ENCODE measurements at places on chromosomes 16 and 17.

DNA sequence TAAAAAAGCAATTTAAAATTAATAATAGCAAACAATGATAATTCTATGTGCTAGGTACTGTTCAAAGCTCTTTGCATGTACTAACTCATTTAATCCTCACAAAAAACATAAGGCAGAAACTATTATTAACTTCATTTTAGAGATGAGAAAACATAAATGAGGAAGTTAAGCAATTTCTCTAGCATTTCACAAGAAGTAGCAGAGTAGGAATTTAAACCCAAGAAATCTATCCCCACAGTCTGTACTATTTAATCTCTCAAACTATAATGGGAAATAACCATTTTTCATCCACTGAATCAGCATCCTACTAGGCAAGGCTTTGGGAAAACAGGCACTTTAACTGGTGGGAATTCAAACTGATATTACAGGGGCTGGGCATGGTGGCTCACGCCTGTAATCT lies 42.2 kb upstream of the INTS2 start:
- no peak for DNase-seq

DNA sequence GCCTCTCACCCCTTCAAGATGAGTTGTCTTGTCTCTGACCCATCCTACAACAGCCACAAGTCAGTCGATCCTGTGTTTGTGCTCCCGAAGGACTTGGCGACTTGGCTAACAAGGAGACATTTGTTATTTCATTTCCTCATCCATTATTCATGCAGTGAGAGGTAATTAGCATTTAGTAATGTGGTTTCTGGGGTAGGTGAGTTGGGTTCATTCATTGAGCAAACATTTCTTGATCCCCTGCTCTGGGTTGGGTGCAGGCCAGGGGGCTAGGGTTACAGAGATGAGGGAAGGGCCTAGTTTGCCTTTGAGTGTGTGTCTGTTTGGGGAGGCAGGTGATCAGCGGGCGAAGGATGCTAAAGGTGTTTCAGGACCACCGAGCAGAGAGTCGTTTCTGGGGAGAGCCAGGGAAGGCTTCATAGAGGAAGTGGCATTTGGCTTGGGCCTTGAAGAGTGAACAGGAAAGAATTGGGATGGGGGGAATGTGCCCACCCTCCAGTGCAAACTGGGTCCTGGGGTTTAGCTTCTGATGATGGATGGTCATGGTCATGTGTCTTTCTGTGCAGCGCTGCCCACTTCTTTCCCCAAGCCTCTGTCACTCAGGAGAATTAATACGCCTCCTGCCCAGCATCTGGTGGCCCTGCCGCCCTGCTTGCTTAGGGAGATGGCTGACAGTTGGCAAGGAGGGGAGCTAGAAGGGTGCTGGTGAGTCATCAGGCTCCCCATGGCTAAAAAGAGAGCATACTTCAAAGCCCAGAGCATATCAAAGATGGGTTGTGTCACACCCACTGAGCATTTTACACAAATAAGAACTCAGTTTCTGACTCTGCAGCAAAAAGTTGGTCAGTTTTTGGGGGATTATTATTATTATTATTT lies 38.5 kb downstream of the MSI2 start:
- DNase-seq = peak; percentile 55

DNA sequence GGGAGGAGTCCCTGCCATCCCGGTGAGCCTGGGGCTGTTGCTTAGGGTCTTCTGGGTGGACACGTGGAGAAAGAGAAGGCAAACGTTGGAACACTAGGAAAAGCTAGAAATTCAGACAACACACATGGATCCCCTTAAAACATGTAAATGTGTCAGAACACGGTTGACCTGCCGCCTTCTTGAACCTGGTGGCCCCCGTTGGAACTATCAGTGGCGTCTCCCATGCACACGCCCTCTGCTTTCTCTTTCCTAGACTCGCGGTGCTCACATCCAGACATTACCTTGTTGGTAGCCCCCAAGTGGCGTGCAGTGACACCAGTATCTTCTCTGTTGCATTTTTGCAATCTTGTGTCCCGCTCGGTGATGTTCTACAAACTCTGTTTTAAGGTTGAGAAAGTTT lies 18.6 kb downstream of the CIBAR2 start:
- no peak for DNase-seq

- DNase-seq = no peak
Observed at GRCh38 chr17:76404256-76404655, 19.8 kb downstream of the SPHK1 start.

DNA sequence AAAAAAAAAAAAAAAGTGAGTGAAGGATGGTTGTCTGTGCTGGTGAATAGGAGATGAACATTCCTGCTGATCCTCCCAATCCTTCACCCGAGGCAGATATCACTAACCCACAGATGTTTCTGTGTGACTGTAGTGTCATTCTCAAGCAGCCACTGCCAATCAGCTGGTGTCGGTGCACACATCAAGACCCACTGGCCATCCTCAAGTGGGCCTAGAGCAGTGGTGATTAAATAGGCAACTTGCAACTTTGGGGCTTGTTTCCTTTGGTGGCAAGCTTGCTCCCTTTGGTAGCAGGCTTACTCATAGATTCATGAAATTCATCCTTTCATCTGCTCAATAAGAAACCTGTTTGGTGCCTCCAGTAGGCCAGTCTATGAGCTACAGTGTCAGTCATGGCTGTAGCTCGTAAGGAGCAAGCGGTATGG lies 51.1 kb upstream of the LGALS9 start:
- peak; percentile 86 for DNase-seq

GRCh38 chr17:78665952-78666920 lies 89.0 kb upstream of the DNAH17 start:
- DNase-seq = peak; percentile 74

DNA sequence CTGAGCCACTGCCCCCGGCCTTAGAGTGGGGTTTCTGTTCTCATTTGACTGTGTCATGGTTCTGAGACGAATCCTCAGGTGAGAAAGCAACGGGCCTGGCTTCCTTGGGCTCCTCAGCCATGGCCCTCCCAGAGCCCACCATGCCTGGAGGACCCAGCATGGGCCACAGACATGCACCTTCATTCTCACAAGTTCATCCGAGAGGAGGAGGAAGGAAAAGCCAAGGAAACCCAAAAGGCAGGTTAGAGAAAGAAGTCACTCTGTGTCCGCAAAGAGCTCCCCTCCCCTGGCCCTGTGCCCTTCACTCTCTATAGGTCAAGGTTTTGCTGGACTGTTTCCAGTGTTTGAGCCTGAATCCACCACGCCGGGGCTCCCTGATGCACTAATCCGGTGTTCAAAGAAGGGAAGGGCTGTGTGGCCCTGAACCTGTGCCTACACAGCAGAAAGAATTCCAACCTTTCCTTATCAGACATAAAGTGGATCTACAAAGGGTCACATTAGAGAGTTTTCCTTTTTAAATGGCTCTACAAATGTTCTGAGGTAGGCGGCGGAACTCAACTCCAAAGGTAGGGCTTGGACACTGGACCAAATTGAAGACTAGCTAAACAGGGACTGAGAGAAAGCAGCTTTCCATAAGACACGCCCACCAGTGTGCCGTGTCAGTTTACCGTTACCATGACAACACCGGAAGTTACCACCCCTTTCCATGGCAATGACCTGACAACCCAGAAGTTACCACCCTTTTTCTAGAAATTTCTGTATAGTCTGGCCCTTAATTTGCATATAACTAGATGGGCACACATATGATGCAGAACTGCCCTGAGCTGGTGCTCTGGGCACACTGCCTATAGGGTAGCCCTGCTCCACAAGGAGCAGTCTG lies 15.9 kb upstream of the PECAM1 start:
- peak; percentile 23 for DNase-seq

DNA sequence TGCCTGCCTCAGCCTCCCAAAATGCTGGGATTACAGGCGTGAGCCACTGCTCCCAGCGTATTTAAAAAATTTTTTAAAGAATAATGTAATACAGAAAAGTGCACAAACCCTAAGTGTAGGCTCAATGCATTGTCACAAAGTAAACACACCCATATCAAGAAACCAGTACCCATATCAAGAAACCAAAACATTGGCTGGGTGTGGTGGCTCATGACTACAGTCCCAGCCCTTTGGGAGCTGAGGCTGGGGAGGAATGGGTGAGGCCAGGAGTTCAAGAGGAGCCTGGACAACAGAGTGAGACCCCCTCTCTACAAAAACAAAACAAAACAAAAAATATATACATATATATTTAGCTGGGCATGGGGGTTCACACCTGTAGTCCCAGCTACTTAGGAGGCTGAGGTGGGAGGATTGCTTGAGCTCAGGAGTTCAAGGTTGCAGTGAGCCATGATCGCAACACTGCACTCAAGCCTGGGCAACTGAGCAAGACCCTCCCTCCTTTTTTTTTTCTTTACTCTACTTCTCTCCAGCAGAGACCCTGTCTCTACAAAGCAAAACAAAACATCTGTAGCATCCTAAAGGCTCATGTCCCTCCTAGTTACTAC lies 9.3 kb upstream of the PRR14 start:
- DNase-seq = no peak

DNA sequence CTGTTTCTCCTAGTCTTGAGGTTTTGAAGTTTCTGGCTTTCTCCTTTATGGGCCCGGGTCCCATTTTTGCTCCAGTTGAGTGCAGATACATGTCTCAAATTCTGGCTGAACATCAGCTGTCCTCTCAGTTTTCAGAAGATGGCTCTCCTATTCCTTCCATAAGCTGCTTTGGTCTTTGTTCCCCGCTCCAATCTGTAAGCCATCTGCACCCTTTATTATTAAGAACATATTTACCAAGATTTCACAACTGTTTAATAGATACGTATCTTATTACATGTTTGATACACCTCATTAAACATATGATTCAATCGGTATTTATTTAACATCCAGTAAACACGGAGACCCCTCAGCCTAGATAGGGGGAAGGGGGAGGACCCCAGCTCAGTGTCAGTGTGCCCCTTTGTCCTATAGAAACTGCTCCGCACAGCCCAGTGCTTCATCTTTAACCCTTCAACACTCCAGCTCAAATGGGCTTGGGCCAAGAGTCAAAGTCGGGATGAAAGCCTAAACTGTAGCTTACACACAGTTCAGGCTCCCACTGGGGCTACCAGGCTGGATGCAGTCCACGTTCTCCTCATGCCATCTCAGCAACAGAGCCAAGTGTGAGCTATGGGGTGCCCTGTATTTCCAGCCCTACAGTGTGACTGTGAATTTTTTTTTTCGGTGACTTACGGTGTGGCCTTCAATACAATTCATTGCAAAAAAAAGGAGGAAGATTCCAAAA lies 166.0 kb upstream of the ZFHX3 start:
- no peak for DNase-seq

DNA sequence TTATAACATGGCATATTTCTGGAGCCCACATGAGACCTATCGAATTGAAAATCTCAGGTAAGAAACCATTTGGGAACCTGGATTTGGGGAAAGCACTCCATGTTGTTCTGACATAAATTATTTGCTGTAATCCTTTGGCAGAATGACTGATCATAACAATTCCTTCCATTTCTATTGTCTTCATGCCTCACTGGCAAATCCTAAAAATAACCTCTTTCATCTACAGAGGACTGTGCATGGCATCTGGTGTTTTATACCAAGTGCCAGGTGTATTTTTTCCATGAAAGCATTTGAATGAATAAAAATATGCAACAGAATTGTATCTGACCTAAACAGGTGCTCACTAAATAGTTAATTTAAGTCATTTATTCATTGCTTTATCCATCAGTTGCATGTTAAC lies 33.7 kb upstream of the COQ7 start:
- no peak for DNase-seq

DNA sequence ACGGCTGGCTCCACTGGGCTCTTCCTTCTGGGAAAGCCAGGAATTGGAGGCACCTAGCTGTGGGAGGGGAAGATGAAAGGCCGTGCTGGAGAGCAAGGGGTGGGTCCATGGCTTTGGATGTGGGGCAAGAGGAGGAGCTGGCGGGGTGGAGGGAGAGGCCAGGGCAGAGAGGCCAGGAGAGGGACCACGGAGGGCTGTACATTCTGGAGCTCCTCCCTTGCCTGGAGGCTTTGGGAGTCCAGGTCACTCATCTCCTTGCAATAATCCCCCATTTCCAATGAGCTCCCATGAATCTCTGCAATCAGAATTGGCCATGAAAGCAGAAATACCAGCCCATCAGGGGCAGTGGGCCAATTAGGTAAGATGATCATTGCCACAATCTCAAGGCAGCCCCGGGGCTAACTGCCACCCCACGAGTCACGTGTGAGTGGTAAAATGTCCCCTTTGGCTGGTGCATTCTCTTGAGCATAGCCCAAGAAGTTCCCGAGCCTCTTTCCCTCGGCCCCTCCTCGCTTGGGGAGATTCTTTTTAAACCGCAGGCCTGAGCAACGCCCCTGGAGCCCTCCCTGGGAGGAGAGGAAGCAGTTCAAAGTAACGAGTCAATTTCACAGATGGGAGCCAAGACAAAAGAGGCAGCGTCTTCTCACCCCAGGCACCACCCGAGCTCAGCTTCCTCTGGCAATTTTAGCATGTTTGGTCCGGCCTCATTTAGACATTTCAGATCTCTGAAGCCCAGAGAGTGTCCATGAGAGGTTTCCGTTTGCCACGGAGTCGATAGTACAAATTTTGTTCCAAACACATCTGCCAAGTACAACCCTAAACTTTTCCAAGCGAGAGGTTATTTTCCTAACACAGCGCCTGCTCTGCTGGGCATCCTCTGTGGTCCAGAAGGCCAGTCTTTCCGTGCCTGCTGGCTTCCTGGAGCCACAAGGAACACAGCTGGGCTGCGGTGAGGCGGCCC lies 13.4 kb downstream of the RTN4RL1 start:
- DNase-seq = no peak

DNA sequence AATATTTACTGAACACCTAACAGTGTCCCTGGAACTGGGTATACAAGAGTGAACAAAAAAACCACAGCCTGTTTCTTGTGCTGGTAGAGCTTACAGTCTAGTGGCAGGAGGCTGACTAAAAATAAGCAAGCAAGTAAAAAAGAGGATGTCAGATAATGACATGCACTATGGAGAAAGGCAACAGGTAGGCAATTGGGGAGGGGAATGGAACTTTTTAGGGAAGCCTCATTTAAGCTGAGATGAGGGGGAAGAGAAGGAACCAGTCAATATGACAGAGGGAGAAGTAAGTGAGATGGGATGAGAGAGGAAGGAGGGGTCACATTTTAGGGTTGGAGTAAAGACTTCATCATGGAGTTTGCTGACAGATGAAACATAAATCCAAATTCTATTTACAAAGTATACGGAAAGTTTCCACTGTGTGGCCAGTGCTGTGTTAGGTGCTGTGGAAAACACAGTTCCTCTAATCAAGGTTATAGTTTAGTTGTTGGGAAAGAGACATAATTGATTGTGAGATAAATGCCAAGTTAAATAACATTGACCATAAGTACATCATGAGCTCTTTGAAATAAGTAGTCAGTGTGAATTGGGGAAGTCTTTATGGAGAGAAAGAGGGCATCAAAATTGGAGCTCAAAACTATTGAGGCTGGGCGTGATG lies 251.4 kb downstream of the FTO start:
- DNase-seq = no peak

All from erythroblast (primary cell).